Left forelimb (tissue), 1 donor: ENCODE measurements at places on chromosomes 1 and 21.

- DNase-seq = no peak
These were observed 475 bp upstream of the TDRD10 start for GRCh38 chr1:154501423-154502065.

DNA sequence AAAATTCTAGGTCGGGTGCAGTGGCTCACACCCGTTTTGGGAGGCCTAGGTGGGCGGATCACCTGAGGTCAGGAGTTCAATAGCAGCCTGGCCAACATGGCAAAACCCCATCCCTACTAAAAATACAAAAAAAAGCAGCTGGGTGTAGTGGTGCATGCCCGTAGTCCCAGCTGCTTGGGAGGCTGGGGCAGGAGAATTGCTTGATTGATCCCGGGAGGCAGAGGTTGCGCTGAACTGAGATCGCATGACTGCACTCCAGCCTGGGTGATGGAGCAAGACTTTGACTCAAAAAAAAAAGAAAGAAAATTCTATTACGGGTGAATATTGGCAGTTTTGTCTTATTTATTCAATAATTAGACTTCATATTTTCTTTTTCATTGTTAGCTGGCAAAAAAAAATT, 62.1 kb downstream of the SNX7 start:
- no peak for DNase-seq

DNA sequence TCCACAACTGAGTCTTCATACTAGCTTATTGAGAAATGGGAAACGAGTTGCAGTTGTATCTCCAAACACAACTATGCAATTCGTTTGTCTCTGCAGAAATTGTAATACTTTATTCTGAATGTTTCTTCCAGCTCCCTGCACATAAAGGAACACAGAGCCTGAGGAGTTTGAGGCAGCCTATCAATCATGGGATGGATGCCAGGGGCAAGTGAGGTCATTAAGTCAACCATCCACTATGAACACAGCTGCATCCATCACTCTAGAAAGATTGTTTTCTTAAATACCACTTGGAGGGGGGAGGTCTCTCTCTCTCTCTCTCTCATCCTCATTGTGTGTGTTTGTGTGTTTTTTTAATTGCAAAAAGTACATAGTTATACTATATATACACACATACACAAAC, 2.9 kb upstream of the PSMB2 start:
- no peak for DNase-seq

GRCh38 chr21:45994086-45994661, 12.6 kb downstream of the COL6A1 start:
- peak; percentile 65 for DNase-seq

GRCh38 chr1:91732291-91733107, 153.5 kb downstream of the TGFBR3 start:
- no peak for DNase-seq

DNA sequence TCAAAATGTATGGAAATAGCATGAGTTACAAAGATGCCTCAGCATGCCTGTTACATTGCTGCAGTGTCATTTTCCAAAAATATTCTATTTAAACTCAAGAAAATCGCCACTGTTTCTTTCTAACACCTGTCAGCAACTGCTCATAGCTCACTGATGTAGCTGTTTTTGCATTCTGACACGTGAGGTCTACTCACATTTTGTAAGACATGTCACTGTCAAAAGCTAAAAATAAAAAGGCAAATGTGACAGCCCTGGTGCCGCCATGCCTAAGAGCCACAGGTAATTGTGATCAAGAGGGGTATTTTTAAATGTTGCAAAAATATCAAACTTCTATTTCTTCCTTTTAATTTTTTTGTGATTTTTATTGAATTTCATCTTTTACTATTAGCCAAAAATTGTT, 556.2 kb upstream of the TMPRSS15 start:
- DNase-seq = no peak

DNA sequence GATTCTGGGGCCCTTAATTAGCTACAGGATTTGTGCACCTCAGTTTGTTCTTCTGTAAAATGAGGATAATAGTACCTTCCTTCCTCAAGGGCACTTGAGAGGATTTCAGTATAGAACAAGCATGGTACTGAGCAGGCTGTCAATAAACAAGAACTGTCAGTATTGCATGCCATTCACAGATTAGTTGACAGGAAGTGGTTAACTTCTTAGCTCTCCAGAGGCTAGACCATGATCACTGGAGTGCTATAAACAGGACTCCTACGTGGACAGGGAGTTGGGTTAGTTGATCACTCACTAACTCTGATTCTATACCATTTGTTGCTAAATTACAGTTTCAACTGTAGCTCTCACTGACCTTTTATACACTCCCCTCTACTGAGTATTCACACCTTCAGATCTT, 126.2 kb upstream of the DAB1 start:
- DNase-seq = no peak

DNA sequence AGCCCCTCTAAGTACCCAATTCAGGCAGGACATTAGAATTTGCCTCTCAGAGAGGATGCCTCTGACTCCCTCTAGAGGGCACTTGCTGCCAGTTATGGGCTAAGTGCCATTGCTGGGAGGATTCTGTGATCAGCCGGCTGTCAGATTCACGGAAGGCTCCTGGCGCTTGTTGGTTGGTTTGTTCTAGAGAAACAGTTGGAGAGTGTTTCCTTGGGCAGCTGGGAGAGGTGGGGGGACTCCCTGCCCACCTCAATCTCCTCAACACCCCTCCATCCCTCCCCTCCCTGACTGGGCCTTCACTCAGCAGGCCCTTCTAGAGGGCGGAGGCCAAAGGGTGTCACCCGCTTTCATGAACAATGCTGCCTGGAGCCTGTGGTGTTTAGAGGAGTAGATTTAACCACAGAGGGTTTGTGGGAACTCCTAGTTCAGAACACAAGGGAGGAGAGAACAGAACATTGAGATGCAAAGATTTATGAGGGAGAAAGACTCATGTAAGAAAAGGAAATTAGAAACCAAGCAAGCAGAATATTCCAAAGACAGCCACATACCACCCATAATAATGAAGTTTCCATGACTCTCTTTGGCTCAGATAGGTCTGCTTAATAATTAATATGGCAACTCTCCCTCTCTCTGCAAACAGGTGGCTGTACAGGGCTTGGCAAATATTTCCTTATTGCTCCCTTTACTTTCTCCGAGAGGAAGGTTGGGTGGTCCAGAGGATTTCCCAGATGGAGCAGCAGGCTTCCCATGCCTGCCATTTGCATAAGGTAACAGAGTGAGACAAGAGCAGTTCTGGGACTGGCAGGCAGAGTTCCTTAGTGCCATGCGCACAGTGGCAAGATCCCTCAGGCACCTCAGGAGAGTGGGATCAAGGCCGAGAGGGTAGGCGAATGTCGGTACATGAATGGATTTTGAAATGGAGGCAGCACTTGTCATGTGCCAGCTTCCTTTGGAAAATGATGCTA, 30.0 kb upstream of the ACP6 start:
- no peak for DNase-seq

- DNase-seq = no peak
These were observed 181.1 kb downstream of the PBX1 start for GRCh38 chr1:164740000-164740526.

DNA sequence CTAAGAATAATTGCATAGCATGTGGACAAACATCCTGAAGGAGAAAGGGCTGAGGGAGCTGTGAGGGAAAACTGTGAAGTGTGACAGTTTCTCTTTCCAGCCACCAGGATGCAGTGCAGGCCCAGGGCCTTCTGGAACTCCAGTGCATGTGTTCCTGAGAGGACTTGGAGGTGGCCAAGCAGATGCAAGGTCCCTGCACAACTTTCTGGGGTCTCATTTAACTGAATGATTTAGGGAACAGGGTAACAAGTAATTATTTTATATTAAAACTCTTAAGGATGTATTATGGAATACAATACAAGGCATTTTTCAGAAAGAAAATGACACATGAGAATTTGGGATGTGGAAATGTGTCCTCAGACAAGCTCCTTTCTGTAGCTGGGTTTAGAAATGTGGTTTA, 61.2 kb upstream of the MCOLN3 start:
- no peak for DNase-seq

GRCh38 chr1:28775121-28775942, 36.6 kb upstream of the OPRD1 start:
- DNase-seq = peak; percentile 82

DNA sequence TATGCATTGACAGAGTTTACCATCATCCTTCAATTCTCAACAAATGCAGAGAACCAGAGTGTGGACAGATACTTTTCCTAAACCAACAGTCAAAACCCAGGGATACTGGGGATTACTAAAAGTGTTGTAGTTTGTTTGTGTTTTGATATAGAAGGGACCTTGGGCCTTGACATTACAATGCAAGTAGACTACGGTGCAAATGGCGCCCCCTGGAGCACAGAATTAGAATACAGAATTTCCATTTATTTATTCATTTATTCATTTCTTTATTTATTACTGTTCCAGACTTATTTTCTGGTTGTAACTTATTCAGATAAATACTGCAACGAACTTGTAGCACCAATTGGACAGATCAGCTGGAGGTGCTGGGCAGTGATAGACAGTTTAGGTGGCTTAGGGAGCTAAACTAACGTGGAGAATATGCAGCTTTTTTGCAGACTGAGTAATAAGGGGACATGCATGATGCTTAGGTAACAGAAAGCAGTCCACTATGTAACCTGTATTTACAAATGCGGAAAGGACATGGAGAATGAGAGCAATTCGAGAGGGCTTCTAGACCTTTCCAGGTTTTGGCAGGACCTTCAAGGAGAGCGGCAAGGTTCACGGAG, 42.6 kb downstream of the KIRREL1 start:
- no peak for DNase-seq

- DNase-seq = no peak
These were observed 21.2 kb upstream of the EDEM3 start for GRCh38 chr1:184775885-184776284.

GRCh38 chr1:179709841-179710329, 33.2 kb upstream of the FAM163A start:
- no peak for DNase-seq

- no peak for DNase-seq
These were observed 28.9 kb downstream of the INAVA start for GRCh38 chr1:200923601-200924000.

GRCh38 chr1:65250826-65251225, 58.5 kb upstream of the DNAJC6 start:
- DNase-seq = no peak

DNA sequence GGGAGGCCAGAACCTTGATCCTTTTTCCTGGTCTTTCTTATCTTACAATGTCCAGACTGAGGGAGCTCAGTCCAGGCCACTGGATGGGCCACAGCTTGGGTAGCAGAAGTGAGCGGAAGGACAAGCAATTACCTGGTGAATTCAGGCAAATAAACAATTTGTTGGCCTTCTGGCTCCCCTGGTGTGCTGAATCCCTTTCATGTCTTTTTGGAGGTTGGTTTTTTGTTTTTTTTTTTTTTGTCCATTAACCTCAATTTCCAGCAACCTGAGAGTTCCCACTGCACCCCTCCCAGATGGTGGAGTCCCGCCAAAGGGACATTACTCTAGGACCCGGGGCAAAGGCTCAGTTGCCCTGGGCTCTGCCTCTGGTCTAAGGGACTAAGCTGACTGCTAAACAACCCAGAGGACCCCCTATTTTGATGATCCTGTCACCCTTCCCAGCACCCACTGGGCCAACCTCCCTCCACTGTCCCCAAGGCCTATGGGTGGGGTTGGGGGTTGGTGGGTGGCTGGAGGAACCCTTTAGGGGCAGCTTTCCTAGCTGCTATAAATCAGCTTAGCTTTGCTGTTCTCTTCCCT, 85.5 kb downstream of the KCND3 start:
- no peak for DNase-seq

- peak; percentile 81 for DNase-seq
These were observed 50.8 kb upstream of the COL24A1 start for GRCh38 chr1:86207323-86207722.

DNA sequence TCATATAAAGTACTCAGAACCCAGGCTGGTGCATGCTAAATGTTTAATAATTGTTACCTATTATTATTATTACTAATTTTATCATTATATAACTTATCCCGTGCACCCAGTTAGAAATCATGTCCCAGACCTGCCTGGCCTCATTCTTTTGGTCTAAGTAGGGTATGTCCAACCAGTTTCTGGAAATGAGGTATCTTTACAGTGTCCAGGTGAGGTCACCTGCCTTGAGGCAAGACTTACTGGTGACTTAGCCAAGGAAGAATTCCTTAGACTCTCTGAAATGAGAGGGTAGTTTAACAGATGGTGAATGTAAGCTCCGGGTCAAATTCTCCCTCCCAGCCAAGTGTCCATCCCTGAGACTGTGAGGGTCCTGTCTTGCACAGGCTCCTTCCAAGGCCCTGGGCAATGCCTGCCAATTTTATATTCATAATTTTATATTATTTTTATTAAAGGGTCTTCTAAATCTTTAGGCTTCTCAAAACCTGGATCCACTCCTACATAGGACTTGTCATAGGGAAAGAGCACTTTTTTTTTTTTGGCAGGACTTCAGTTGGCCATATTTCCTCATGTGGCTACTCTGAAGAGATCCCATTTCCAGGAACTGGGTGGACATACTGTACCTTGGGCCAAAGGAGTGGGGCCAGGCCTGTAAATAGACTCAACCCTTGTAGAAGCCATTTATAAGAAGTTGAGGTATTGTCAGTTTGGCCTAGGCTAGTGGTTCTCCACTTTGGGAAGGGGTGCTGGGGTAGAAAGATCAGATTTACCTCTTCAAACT, 96.7 kb upstream of the KCNA3 start:
- DNase-seq = no peak
